ENCODE measurements at places on chromosomes 2 and 18.

DNA sequence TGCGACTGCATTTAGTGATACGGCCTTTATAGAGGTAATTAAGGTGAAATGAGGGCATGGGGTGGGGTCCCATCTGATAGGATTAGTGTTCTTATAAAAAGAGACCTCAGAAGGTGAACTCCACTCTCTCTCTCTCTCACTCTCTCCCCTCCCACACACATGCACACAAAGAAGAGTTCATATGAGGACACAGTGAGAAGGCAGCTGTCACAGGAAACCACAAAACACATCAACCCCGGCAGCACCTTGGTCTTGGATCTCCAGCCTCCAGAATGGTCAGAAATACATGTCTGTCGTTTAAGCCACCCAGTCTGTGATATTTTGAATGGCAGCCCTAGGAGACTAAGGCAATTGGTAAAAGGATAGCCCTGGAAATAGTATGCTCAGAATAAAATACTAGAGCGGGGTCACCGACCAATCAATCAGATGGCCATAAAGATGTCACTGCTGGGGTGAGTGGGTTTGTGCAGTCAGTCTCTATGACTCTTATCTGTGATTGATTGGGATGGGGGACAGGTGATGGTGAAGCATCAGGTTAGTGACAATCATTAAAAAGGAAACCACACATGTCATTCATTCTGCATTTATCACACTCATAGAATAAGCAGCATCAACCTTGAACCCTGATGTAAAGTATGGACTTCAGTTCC, 118.9 kb upstream of the POU3F3 start:
- no peaks in the 10 kb centered on the region for H3K4me1 ChIP-seq
- H3K36me3 ChIP-seq: no peaks in the 10 kb centered on the region
- H3K27ac ChIP-seq: no peak overlapping the region
- no peak for DNase-seq
- no peak overlapping the region for H3K4me3 ChIP-seq

GRCh38 chr2:201996679-201997314, 36.9 kb upstream of the FZD7 start:
- peak; percentile 74 for DNase-seq
- H3K27ac ChIP-seq: no peak overlapping the region
- H3K4me1 ChIP-seq: peaks cover 14% of the 10 kb centered on the region
- no peaks in the 10 kb centered on the region for H3K36me3 ChIP-seq
- H3K4me3 ChIP-seq: no peak overlapping the region
- H3K27me3 ChIP-seq: no peaks in the 10 kb centered on the region

GRCh38 chr18:9719421-9719981, 11.4 kb downstream of the RAB31 start:
- H3K27me3 ChIP-seq: no peaks in the 10 kb centered on the region
- DNase-seq: peak; percentile 91
- H3K36me3 ChIP-seq: no peaks in the 10 kb centered on the region
- H3K4me1 ChIP-seq: peaks cover 12% of the 10 kb centered on the region
- peak overlapping the region; percentile 93 for H3K27ac ChIP-seq
- H3K4me3 ChIP-seq: peak overlapping the region; percentile 54

GRCh38 chr2:18435426-18436037, 124.9 kb downstream of the RDH14 start:
- H3K27me3 ChIP-seq: no peaks in the 10 kb centered on the region
- no peak overlapping the region for H3K27ac ChIP-seq
- no peak overlapping the region for H3K4me3 ChIP-seq

All from PC-3 (cell line).